Fibroblast of skin of right biceps (primary cell): ENCODE measurements at places on chromosomes 1 and 21.

GRCh38 chr1:91552091-91552490 is 51.4 kb downstream of the CDC7 start:
- DNase-seq: peak; percentile 27

DNA sequence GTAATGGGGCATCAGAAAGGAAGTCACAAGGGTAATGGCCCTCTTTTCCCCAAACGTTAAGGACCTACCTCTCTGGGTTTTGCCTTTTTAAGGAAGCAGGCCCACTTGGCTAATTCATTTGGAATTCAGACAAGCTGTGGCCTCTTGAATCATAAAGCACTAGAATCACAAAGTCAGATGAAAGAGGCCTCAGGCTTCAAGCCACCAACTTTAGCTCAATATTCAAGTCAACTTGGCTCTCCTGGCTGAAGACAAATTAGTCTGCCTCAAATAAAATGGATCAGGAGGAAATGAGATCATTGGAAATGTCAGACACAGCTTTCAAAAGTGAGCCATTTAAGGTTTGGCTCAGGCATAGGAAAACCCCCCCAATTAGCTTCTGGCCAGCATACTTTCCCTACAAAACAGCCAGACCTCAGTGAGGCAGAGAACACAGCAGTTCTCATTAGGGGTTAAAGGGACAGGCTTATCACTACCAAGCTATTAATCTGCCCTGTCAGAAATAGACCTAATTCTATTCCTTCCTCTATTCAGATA is 34.3 kb downstream of the SLC35D1 start:
- peak; percentile 92 for DNase-seq

- DNase-seq: no peak
These were observed 126.5 kb downstream of the SYF2 start for GRCh38 chr1:25105836-25106235.

- peak; percentile 56 for DNase-seq
These were observed 616.8 kb downstream of the LTN1 start for GRCh38 chr21:28375708-28376385.

- DNase-seq: no peak
These were observed 5.1 kb upstream of the CDC42BPA start for GRCh38 chr1:227323171-227323966.
